ENCODE measurements at places on chromosomes 12 and 14.

DNA sequence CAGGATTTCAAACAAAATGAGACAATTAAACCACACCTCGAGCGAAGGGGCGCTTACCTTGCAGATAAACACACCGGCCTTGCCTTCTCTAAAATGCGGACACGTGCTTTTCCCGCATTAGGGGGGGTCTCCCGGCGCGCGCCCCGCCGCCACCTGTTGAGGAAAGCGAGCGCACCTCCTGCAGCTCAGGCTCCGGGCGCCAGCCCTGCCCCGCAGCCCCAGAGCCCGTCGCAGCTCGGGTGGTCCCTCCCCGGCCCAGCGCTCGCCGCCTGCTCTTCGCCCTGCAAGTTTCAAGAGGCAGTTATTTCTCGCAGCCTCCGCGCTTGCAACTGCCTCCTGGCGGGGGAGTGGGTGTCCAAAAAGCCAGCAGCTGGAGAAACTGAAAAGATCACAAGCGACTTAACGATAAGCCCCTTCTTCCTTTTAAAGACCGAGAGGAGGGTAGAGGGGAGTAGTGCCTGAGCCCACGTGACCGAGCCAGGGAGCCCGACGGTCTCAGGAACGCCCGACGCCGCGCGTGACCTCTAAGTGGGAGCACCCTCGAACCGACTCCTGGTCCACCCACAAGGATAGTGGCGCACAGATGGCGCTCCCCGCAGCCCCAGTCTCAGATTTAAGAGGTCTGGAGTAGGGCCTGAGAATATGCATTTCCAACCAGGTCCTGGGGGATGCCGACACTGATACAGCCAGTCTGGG, at the start of gene ESR2:
ESR2 (minus strand) TSS at position 396 of the 696 bp plus-strand sequence. CDS start 11,386 bp downstream, outside the sequence.
- DNase-seq = peak; percentile 39

- no peak for DNase-seq
These were observed 307.2 kb downstream of the CACNA1C start for GRCh38 chr12:2359725-2360629.

DNA sequence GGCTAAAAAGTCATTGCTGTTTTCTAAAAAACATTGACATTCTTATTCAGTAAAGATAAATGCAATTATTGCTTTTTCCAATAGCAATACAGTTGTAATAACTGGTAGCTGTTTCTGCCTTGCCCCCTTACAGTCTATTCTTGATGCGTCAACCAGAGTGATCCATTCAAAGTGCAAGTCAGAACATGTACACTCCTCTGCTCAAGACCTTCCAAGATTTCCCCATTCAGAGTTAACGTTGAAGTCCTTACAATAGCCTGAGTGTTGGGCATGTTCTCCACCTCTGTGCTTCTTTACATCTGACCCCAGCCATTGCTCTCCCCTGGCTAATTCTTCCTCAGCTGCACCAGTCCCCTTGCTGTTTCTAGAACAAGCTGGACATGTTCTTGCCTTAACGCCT, 24.3 kb downstream of the VRK1 start:
- DNase-seq = no peak

DNA sequence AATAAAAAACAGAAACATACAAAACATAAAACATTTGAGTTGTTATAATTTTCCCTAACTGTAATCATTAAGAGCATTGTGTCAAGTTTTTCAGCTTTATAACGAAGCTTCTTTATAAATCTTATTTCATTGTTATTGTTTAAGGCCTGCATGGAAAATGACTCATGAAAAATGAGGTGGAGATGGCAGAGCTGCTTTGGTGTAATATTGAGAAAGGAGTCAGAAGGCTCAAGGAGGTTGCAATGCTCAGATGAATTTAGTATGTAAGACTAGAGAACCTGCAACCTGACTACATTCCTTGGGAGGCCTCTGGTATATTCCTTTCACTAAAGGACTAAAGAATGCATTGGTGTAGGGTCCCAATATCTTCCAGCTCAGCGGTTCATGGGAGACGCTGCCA, 61.5 kb downstream of the TMEM30B start:
- DNase-seq = no peak

DNA sequence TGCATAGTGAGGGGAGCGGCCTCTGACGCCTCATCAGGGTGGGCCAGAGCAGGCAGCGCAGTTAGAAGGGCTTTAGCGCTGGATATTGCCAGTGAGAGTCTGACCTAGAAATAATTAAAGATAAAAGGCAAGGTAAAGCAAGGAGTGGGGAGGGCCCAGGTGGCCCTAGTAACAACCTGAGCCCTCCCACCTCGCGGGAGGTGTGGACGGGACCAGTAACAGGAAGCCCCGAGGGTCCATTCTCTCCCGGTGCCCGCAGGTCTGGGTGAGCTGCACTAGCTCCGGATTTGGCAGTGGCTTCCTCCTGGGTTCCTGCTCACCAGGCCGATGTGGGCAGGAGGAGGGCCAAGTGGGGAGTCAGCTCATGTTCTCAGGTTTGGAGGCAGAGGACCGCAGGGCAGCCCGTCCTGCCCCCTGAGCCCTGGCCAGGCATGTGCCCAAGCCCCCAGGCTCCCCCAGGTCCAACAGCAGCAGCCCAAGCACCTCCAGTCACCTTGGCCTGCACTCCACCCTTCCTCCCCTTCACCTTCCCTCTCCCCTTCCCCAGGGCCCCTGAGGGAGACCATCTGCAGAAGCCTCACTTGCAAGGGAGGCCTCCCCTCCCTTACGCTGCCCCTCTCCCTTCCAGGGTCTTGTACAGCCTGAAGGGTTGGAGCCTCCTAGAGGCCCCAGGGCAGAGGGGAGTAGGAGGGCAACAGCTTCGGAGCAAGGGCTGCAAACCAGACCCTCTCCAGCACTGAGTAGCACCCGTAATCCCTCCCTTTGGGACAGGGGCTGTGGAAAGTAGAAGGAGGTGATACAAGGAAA, 144.3 kb upstream of the FKBP4 start:
- DNase-seq = no peak

Data from stimulated activated naive CD8-positive, alpha-beta T cell treated with anti-CD3 and anti-CD28 coated beads, Interleukin-15, Interleukin-2, amounts not matched to agents 100 U/mL and 50 U/mL, for 24 hours (primary cell).